ENCODE measurements at places on chromosomes 11 and 22.

GRCh38 chr11:15493066-15493465 is 378.3 kb downstream of the INSC start:
- no peak for DNase-seq

DNA sequence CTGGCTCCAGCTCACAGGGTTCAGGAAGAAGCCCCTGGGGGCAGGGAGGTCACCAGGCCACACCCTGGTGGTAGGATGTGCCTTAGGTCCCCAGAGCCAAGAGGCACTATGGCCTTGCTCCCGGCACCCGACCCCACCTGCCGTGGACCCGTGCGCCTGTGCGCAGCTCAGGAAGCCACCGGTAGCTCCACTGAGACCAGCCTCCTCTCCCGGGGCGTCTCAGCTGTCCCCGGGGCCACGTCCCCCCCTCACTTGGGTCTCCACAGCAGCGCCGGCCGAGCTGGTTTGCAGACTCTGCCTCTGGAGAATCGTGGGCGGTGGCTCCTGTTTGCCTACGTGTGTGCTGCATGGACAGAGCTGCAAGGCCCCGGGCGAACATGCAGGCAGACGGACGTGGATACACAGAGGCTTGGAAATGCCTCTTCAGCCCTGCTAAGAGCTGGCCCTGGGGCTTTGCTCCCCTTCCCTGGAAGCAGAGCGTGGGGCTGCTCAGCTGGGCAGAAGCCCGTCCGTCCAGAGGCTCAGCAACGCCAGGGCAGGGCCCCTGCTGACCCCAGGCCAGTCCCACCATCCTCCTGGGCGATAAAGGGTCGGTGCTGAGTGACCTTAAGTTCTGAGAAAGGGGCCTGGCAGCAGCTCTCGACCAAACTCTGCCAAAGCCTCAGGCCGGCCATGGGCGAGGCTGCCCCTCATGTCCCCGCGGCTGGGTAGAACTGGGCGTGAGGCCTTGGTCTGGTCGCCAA is 15.3 kb upstream of the MUC5B start:
- DNase-seq = no peak

- no peak for DNase-seq
These were observed 4.7 kb upstream of the TCF20 start for GRCh38 chr22:42275176-42275575.

GRCh38 chr11:92246630-92247029 is 22.0 kb downstream of the FAT3 start:
- no peak for DNase-seq

DNA sequence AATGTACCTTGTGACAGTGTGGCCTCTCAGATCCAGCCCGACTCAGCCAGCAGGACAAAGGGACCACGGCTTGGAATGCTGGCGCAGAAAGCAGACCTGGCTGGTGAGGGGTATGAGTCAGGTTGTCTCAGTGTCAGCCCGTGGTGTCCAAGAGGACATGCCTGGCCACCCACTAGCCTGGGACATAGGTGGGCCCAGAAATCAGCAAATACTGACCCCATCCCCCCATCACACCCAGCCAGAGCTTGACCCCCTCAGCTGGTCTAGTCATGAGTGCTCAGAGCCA is 4.5 kb downstream of the BANF1 start:
- no peak for DNase-seq

DNA sequence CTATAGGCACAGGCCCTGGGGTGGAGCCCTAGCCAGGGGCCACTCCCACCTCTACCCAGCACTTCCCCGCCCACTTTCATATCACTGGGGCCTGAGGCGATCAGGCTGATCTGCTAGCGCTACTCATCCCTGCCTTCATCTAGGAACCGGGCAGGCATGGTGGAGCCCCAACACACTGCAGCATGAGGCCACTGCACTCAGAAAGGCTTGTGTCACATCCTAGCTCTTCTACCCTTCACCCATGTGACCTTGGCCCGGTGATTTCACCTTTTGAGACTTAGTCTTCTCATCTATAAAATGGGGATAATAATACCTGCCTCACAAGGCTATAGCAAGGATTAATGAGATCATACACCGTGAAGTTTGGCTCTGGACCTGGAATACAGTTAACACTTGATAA is 18.1 kb upstream of the GDPD5 start:
- DNase-seq = no peak

GRCh38 chr22:49281467-49282340 is 546.0 kb downstream of the BRD1 start:
- no peak for DNase-seq

GRCh38 chr11:61516191-61516590 is 7.6 kb downstream of the LRRC10B start:
- DNase-seq = no peak

- no peak for DNase-seq
These were observed 739 bp downstream of the CELSR1 start for GRCh38 chr22:46536537-46537224.

- DNase-seq = no peak
These were observed 6.0 kb downstream of the CFL1 start for GRCh38 chr11:65851811-65852507.

GRCh38 chr11:36193290-36193619 is 96.0 kb downstream of the COMMD9 start:
- DNase-seq = no peak

GRCh38 chr11:9569588-9570164 is 3.8 kb upstream of the WEE1 start:
- DNase-seq = no peak

DNA sequence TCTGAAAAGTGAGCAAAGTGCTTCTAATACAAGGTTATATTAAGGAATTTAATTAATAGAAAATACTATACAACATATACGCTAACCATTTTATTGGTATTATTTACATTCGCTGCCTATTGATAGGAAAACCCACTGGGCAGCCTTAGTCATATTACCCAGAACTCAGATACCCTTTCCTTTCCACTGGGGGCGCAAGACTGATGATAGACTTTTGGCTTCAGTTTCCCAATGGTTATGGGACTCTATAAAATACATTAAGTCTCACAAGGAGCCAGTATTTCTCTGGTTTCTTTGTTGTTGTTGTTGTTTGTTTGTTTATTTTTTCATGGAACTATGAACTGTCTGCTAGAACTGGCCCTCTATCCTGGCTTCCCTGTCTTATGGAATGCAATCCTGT is 471.1 kb upstream of the KIRREL3 start:
- DNase-seq = no peak

GRCh38 chr11:17154409-17155159 is 53.2 kb downstream of the PIK3C2A start:
- no peak for DNase-seq

DNA sequence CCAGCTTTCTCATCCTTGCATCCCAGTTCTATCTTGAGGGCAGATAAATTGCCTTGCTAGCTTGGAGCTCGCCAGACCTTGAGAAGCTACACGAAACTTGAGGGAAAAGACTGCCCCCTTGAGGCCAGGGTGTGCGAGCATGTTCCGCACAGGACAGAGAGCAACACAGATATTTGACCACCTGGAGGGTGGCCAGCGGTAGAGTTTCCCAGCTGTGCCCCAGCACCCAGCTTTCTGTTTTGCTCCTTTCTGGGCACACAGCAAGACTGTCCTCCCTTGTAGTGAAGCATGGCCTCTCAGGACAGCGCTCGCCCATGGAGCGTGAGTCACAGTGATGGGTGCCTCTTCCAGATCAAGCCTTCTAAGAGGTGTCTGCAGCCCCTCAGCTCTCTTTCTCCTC is 23.5 kb downstream of the SPATA19 start:
- peak; percentile 6 for DNase-seq

- DNase-seq = no peak
These were observed 12.1 kb downstream of the SPATA19 start for GRCh38 chr11:133832991-133833897.

- peak; percentile 46 for DNase-seq
These were observed 1.5 kb downstream of the IFITM5 start for GRCh38 chr11:297586-298405.

- DNase-seq = no peak
These were observed 3.8 kb downstream of the SRSF8 start for GRCh38 chr11:95070471-95070870.

DNA sequence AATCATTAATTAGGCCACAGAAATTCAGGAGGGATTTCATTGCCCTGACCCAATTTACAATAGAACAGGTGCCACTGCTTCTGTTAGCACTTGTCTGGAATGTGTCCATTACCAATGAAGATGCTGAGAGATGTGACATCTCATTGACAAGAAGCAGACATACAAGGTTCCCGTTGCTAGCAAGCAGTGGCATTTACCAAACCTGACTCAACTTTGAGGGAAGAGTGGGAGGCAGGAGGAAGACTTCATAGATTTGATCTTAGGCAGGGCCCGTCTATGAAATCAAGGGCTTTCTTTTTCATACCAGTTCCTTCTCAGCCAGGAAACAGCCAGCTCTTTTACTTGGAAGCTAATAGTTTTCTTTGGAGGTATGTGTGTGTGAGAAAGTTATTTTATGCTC is 280.2 kb downstream of the NELL1 start:
- no peak for DNase-seq

- peak; percentile 34 for DNase-seq
These were observed 1.6 kb upstream of the THOC5 start for GRCh38 chr22:29555065-29555644.

GRCh38 chr11:130902380-130902779 is 13.9 kb downstream of the SNX19 start:
- DNase-seq = no peak

DNA sequence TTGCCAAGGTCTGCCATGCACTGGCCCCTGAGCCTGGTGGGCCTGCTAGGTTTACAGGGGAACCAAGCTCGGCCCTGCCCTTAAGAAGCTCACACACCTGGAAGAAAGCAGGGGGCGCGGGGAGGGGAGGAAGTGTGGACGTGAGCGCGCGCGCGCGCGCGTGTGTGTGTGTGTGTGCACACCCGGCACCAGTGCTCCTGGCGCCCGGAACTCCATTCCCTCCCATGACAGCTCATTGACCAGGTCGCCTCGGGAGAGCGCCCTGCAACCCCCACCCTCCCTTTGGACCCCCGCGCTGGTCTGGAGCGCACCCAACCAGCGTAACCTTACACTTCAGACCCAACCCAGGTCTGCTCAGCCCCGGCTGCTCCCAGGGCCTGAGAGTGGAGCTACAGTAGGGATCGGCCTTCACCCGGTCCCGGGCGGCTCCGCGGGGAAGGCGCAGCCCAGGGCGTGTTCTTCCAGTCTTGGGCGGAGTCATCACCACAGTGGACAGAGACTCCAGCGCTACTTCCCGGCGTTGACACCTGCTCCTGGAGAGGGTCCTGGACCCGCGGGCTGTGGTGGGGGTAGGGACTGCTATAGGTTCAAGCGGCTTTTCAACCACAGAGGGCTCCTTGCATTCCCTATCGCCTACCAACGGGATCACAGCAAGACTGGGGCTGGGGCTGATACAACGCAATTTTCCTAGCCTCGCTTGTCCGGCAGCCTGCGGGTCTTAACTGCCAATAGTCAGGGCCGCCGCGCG is 1.5 kb downstream of the GALNT18 start:
- peak; percentile 24 for DNase-seq

DNA sequence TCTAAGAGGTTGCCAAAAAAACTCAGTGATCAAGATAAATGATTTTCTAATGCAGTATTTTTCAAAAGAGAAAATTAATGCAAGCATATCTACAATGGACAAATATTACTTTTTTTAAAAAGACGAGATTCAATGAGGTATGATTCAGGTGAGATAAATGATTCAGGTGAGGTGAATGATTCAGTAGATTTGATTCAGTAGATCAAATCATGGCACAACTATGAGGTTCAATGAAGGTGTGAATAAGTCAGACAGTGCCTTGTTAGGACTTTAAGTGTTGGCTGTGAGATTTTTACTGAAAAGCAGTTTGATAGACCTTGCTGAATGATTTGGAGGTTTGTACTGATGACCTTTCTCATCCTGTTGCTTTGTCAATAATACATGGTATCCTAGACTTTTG is 742.2 kb downstream of the NELL1 start:
- no peak for DNase-seq

GRCh38 chr11:79507706-79508105 is 66.9 kb upstream of the TENM4 start:
- DNase-seq = no peak

GRCh38 chr22:37823134-37823985 is at the start of gene GALR3:
TSS of gene GALR3 (plus strand) at chr22:37823382. CDS start at chr22:37823407, 25 bp downstream.
- no peak for DNase-seq

DNA sequence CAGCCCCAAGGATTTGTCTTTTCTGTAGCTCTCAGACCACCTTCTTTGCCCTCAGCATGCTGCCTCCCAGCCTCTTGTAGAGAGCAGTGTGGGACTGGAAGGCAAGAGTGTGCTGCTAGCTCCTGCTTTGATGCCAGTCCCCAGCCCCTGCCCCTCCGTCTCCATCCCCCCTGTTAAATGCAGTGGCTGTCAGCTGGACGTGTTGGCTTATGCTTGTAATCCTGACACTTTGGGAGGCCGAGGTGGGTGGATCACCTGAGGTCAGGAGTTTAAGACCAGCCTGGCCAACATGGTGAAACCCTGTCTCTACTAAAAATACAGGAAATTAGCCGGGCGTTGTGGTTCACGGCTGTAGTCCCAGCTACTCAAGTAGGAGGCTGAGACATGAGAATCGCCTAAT is 15.5 kb downstream of the SNRPD3 start:
- DNase-seq = no peak

DNA sequence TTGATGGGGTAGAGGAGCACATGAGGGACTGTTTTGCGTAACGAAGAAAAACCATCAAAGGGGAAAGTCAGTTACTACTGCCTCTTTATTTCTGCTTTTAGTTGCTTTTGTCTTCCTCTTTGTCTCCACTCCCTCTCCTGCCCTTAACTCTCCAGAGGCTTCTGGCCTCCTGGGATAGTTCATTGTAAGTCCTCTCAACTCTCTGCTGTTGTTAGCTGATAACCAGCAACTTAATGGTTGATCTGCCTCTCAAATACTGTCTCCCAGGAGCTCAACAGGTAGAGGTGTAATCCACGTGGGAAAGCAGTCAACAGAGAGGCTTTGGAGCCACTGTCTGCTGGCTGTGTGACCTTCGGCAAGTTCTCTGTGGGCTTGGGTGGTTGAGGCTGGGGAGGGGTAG is 47.3 kb downstream of the CCDC81 start:
- DNase-seq = no peak

DNA sequence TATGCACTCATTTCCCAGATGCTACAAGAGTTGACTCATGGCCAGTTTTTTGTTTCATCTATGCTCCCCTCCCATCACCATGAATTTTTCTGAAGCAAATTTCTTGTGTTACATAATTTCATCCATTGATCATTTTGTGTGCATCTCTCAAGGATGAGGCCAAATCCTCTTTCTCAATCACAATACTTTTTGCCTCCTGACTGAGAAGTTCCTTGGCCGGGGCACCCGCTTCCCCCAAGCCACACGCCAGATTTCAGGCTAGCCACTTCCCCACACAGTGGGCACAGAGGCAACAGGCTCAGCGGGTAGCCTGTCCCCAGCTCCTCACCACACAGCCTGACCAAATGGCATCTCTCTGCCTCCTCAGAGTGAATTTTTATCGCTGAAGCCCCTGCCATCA is 9.8 kb upstream of the DSCAML1 start:
- DNase-seq = no peak

All from fibroblast of mammary gland (primary cell).